ENCODE measurements at places on chromosomes 3 and 15. TPM values are rescaled to one million over a fixed set of nuclear protein-coding genes. Genes with fewer than 3 reads are reported as not detected.

The THUMPD3 gene
- total RNA-seq: 62.0 TPM

The ZNF445 gene
- 9.5 TPM for total RNA-seq

The GPD1L gene
- total RNA-seq: 13.6 TPM

The SLC28A1 gene
- total RNA-seq: not detected

The RTP3 gene
- total RNA-seq: not detected

The SERINC4 gene
- total RNA-seq: 0.61 TPM

The AGBL1 gene
- not detected for total RNA-seq

The SNTN gene
- total RNA-seq: not detected

The PSMD6 gene
- total RNA-seq: 87.1 TPM

The GASK1A gene
- not detected for total RNA-seq

The CLEC3B gene
- not detected for total RNA-seq

The SCN11A gene
- 0.09 TPM for total RNA-seq

The WDR93 gene
- not detected for total RNA-seq

The ECE2 gene
- total RNA-seq: not detected

The RAP2B gene
- total RNA-seq: 12.7 TPM

The NXPE3 gene
- total RNA-seq: 21.4 TPM

The GOLGA6L9 gene
- total RNA-seq: 1.2 TPM

The HYAL3 gene
- total RNA-seq: 4.3 TPM

The GOLGA6B gene
- 1.1 TPM for total RNA-seq

The SMCO1 gene
- not detected for total RNA-seq

The UPK1B gene
- not detected for total RNA-seq

The MUSTN1 gene
- total RNA-seq: 3.6 TPM

The STX19 gene
- not detected for total RNA-seq

The MAP1A gene
- total RNA-seq: 1.4 TPM

The MRAS gene
- total RNA-seq: 1.5 TPM

The ACTRT3 gene
- 2.1 TPM for total RNA-seq

The DPH3 gene
- 15.2 TPM for total RNA-seq

The SLC6A11 gene
- not detected for total RNA-seq

The SLC51B gene
- total RNA-seq: not detected

The ALDH1L1 gene
- total RNA-seq: 0.18 TPM

The ZBTB47 gene
- total RNA-seq: 1.8 TPM

The CNTN3 gene
- total RNA-seq: not detected

The CCDC54 gene
- not detected for total RNA-seq

The PLSCR2 gene
- not detected for total RNA-seq

The UACA gene
- 2.8 TPM for total RNA-seq

The LSAMP gene
- not detected for total RNA-seq

The FSIP1 gene
- 0.18 TPM for total RNA-seq

The KIF7 gene
- 1.4 TPM for total RNA-seq

The VGLL3 gene
- not detected for total RNA-seq

The LRRN1 gene
- 0.45 TPM for total RNA-seq

The ANKUB1 gene
- not detected for total RNA-seq

Data from activated naive CD4-positive, alpha-beta T cell treated with anti-CD3 and anti-CD28 coated beads, Interleukin-2, amount 50 U/mL, for 72 hours (primary cell).